Hindlimb muscle (tissue), 1 donor: ENCODE measurements at places on chromosomes 3 and 15.

GRCh38 chr3:133408961-133409360 is 9.1 kb downstream of the BFSP2 start:
- no peak for DNase-seq

- DNase-seq, result no peak
Observed at GRCh38 chr3:101381809-101382208, 61.4 kb upstream of the IMPG2 start.

DNA sequence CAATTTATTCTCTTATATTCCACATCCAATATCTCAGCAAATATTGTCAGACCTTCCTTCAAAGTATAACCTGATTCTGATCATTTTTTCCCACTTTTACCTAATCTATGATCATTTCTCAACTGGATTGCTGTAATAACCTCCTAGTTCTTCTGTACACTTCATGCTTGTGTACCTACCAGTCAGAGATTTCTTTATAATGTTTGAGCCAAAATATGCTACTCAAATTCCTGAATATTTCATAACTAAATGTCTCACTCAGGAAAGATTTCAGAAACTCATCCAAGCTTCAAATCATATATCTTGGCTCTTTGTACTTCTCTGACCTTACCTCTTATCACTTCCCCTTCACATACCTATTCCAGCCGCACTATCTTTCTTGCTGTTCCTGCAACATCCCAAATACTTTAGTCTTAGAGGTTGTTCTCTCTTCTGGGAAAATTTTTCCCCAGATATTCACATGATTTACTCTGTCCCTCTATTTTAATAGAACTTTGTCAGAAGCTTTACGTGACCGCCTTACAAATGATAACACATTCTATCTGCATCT is 20.0 kb downstream of the BCHE start:
- no peak for DNase-seq

DNA sequence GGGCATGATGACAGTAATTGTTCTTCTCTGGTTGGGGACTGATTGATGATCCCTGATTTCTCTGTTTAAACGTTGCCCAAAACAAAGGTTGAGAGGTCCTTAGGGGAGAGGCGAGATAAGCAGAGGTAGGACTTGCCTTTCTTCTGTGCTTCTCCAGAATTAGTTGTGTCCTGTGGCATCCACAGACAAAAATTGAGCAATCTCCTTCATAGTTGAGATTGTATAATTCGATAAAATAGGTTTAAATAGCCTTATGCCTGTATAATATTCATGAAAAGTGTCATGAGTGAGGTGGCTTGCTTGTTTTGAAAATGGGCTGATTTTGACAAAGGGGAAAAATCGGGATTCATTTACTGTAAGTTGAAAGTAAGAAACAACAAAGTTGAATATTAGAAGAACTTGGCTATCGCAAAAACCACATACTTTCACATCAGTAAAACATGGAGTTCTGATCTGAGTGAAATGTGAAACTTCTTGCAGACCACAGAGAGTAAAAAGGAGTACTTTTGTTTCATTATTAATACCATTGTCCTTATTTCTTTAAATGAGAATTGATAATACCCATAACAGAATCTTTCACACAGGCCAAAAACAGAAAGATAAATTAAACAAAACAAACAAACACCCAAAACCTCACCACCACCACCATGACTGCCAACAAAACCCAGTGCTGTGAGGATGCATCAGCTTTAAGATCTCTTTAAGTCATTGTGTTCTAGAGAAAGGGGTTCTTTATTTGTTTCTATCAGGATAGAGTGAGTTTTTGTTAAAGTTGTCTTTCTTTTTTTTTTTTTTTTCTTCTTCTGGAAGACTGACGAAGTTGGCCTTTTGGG is 155.7 kb downstream of the LPP start:
- DNase-seq, result no peak

- DNase-seq, result no peak
Observed at GRCh38 chr3:122893282-122893681, 98.4 kb downstream of the SLC49A4 start.

GRCh38 chr3:45134758-45135521 is 11.2 kb downstream of the CDCP1 start:
- DNase-seq, result no peak
